Stimulated activated CD4-positive, alpha-beta T cell treated with anti-CD3 and anti-CD28 coated beads, Interleukin-1b, Interleukin-23, amount 100 ng/mL, for 48 hours (primary cell): ENCODE measurements at places on chromosomes 7 and 10.

- DNase-seq: no peak
Observed at GRCh38 chr10:102597131-102597991, 46.9 kb upstream of the TRIM8 start.

- DNase-seq: no peak
Observed at GRCh38 chr10:28920091-28920490, 242.8 kb downstream of the BAMBI start.

- no peak for DNase-seq
Observed at GRCh38 chr10:86317949-86318725, 48.5 kb downstream of the GRID1 start.

DNA sequence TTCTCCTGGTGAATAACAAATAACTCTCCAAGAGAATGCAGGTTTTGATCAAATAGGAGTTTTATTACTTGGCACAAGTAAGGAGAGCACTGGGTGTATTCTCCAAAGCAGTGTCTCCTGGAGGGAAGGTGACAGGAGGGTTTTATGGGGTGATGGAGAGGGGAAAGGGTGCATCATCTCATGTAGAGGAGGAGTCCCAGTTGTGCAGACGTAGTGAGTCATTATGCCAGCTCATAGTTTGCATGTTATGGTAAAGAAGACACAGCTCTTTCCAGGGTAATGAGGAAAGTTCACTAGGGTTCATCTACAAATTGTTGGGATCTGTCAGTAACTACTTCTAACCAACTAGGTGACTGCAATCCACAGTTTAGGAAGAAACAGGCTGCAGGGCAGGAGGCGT is 347.9 kb upstream of the MEOX2 start:
- DNase-seq: no peak

GRCh38 chr10:34589275-34589674 is 225.8 kb downstream of the PARD3 start:
- DNase-seq: no peak

DNA sequence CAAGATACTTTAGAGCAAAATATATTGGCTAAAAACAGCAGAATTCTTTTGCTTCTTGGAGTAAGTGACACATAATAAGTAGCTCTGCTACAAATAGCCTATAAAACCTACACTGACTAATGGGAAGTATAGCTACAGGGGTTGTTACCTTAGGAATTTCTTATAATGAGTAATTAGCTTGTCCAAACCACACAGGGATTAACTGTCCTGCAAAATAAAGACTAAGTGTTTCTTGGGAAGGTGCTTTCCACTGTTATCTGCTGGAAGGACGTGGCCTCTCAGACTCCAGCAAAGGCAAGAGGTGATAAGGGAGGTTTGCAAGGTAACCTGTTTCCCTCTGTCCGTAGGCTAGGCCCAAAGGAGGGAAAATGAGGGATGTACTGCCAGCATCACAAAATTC is 302.4 kb downstream of the DOCK4 start:
- DNase-seq: no peak

- peak; percentile 6 for DNase-seq
Observed at GRCh38 chr10:113454341-113455061, 98.4 kb upstream of the HABP2 start.
